Epithelial cell of umbilical artery (primary cell): ENCODE measurements at places on chromosomes 11 and 22. TPM values are rescaled to one million over a fixed set of nuclear protein-coding genes. Genes with fewer than 3 reads are reported as not detected.

Gene TBX1
- 1.5 and 4.2 TPM in 2 replicates for total RNA-seq

Gene SCN4B
- total RNA-seq = under 0.01 and 0.15 TPM in 2 replicates

Gene OR56A1
- total RNA-seq = under 0.01 TPM in 1 of 2 replicates, not detected in the other

Gene OLFML1
- 2.9 TPM in 1 of 2 replicates, not detected in the other for total RNA-seq

Gene CATSPER1
- total RNA-seq = under 0.01 and 0.61 TPM in 2 replicates

Gene CDC45
- total RNA-seq = 35.1 and 55.8 TPM in 2 replicates

Gene CLMP
- total RNA-seq = 3.2 and 10.4 TPM in 2 replicates

Gene SLC22A8
- total RNA-seq = not detected in 2 replicates

Gene SYT13
- total RNA-seq = not detected in 2 replicates

Gene SPTY2D1
- total RNA-seq = 16.4 and 16.6 TPM in 2 replicates

Gene FOLR1
- total RNA-seq = not detected in 2 replicates

Gene SCN3B
- total RNA-seq = under 0.01 and 0.91 TPM in 2 replicates

Gene SAA2
- total RNA-seq = not detected in 2 replicates

Gene IGLL1
- not detected in 2 replicates for total RNA-seq

Gene ELP4
- total RNA-seq = 14.6 and 20.4 TPM in 2 replicates

Gene FOLR2
- not detected in 2 replicates for total RNA-seq

Gene ANO9
- not detected in 2 replicates for total RNA-seq
